Activated T-helper 2 cell treated with anti-CD3 and anti-CD28 coated beads, Interferon-gamma antibody, Interleukin-2, Interleukin-4, amounts not matched to agents 10 μg/mL and 5 μg/mL and 100 μg/mL, durations not matched to agents 14 hours and 24 hours and 36 hours (primary cell): ENCODE measurements at places on chromosomes 5 and 9.

DNA sequence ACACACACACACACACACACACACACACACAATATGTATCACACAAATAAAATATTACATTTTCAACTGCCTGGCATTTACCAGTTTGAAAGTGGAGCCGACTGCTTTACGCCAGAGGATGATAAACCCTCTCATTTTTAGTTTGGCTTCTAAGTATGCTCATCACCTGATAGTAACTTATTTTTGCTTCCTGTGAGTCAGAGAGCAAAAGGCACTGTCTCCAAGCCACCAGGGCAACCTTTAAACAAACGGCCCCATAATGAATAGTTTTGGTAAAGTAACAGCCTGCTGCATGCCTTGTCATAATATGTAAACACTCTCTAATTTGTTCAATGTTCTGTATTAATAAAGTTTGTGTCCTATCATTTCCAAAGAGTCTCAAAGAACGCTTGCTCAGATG is 26.9 kb downstream of the KLF4 start:
- H3K4me1 ChIP-seq, result no peaks in the 10 kb centered on the region
- no peak overlapping the region for H3K4me3 ChIP-seq
- DNase-seq, result no peak
- peaks cover 25% of the 10 kb centered on the region for H3K27me3 ChIP-seq
- no peaks in the 10 kb centered on the region for H3K36me3 ChIP-seq
- no peak overlapping the region for H3K27ac ChIP-seq

- no peak overlapping the region for H3K27ac ChIP-seq
- DNase-seq, result no peak
- H3K4me1 ChIP-seq, result peaks cover 3% of the 10 kb centered on the region
- H3K27me3 ChIP-seq, result no peaks in the 10 kb centered on the region
- peaks cover 21% of the 10 kb centered on the region for H3K36me3 ChIP-seq
Observed at GRCh38 chr5:16492398-16493140, 27.0 kb upstream of the ZNF622 start.

- H3K27me3 ChIP-seq, result peaks cover 4% of the 10 kb centered on the region
- no peak overlapping the region for H3K4me3 ChIP-seq
- no peak for DNase-seq
- no peaks in the 10 kb centered on the region for H3K36me3 ChIP-seq
- H3K4me1 ChIP-seq, result peaks cover 3% of the 10 kb centered on the region
Observed at GRCh38 chr5:95191330-95191729, 93.6 kb downstream of the MCTP1 start.

- DNase-seq, result no peak
- H3K4me1 ChIP-seq, result no peaks in the 10 kb centered on the region
- no peak overlapping the region for H3K4me3 ChIP-seq
- no peak overlapping the region for H3K27ac ChIP-seq
Observed at GRCh38 chr9:88767504-88767790, 223.8 kb upstream of the S1PR3 start.
